CD8-positive, alpha-beta memory T cell (primary cell): ENCODE measurements at places on chromosomes 12 and 14.

DNA sequence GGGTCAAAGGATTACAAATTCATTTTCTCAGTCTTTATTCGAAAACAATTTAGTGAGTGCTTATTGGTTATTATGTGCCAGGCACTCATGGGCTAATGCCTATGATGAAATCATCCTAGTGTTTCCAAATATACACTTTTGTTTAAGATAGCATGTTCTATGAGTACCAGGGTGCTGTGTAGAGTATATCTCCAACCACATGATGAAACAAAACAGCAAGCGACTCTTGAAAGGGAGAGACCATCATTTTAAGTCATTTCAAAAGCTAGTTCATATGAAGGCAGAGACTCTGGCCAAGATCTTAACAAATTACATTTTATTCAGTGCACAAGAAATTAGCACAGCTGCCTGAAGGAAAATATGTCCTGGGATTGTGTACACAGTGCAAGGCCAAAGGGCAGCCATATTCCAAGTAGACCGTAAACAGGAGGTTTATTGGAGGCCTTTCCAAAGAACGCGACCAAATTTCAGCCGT, 204.2 kb downstream of the EFCAB11 start:
- no peak for DNase-seq

- no peak for DNase-seq
These were observed 19.0 kb downstream of the ZDHHC22 start for GRCh38 chr14:77122526-77123125.

DNA sequence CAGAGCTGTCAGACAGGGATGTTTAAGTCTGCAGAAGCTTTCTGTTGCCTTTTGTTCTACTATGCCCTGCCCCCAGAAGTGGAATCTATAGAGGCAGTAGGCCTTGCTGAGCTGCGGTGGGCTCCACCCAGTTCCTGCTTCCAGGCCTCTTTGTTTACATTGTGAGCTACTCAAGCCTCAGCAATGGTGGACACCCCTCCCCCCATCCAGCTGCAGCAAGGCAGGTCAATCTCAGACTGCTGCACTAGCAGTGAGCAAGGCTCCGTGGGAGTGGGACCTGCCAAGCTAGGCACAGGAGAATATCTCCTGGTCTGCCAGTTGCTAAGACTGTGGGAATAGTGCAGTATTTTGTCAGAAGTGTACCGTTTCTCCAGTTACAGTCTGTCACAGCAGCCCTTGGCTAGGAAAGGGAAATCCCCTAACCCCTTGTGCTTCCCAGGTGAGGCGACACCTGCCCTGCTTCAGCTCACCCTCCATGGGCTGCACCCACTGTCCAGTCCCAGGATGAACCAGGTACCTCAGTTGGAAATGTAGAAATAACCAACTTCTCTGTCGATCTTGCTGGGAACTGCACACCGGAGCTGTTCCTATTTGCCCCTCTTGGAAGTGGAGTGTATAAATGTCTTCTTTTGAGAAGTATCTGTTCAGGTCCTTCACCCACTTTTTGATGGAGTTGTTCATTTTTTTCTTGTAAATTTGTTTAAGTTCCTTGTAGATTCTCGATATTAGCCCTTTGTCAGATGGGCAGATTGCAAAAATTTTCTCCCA, 213.5 kb upstream of the SLC38A2 start:
- DNase-seq, result peak; percentile 41

DNA sequence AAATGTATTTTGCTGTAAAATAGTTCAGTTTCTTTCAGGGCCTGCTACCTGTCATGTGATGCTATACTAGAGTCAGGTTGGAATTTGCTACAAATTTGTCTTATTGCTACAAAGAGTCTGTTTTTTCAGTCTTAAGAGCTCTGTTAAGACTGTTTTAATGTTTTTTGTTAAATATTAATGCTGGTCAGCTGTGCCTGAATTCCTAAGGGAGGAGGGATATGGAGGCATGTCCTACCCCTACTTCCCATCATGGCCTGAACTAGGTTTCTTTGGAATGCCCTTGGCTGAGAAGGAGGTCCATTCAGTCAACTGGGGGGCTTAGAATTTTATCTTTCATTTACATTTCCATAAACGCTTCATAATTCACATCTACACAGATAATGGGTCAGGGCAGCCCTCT, 30.0 kb downstream of the IQSEC3 start:
- DNase-seq, result no peak

DNA sequence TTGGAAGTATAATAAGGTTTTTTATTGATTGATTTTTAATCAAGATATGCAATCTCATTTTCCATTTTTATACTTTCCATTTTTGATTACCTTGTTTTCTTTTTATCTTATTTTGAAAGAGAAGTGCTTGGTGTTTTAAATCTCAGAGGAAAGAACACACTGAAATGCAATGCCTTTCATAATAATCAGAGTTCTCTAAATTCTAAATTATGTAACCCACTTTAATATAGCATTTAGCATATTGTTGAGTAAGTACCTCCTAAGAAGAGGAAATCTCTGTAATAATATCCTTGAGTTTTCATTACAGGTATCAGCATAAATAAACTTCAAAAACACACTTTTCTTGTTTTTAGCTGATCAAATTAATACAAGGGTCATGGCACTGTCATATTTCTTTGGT, 96.9 kb downstream of the GTF2A1 start:
- DNase-seq, result no peak

DNA sequence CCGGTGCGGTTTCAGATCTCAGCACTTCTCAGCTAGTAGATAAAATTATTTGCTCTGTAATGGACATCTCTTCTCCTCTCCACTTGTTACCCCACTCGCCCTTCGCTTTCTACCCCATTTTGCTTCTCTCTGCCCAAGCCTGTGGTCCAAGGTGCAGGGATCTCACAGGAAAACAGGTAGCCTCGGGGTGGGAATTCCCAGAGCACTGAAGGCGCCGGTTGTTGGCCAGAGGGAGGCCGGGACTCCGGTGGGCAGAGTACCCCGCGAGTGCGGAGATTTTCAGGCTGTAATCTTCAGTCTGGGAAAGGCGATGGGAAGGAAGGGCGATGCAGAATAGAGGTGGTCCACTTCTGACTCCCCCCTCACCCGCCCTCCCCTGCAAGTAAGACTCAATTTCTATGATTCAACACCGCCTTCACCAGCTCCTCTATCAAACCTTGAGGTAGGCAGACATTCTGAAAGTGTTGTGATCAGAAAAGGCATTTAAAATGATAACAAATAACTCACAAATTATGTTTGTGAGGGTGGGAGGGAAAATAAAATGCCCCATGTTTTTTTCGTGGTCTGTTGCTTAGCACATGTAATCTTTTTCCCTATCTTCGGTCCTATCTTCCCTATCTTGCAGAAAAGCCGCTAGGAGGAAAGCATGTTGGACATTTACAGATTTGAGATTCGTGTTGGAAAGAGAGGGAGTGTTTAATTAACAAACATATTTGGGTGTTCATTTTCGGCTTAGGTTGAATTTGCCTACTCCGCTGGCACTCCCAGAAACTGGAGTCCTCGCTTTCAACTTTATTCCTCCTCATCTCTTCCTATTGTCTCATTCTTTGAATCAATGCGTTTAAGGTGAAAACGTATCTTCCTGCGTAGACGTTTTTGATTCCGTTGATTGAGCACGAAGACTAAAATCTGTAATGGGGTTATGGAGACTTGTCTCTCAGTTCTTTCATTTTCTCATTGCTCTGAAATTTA, 8.5 kb downstream of the FOXG1 start:
- DNase-seq, result no peak

GRCh38 chr14:46653031-46653755, 1.6 kb upstream of the RPL10L start:
- no peak for DNase-seq

DNA sequence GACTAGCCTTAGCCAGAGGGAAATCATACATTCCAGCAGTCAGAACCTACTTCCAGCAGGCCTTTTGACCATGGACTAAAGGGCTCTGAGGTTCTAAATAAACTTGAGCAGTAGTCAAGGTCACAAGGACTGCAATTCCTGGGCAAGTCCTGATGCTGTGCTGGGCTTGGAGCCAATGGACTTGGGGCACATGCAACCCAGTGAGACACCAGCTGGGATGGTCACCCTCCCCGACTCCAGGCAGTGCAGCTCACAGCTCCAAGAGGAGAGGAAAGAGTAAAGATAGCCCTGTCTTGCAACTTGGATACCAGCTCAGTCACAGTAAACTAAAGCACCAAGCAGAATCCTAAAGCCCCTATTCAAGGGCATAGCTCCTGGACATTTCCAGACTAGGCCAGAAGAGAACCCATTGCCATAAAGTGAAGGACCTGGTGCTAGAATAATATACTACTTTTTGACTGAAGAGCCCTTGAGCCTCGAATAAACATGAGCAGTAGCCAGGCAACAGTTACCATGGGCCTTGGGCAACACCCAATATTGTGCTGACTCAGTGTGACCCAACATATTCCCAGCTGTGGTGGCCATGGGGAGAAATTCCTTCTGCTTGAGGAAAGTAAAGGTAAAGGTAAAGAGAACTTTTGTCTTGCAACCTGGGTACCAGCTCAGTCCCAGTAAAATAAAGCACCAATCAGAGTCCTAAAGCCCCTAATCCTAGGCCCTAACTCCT, 226.2 kb upstream of the CLEC14A start:
- no peak for DNase-seq

DNA sequence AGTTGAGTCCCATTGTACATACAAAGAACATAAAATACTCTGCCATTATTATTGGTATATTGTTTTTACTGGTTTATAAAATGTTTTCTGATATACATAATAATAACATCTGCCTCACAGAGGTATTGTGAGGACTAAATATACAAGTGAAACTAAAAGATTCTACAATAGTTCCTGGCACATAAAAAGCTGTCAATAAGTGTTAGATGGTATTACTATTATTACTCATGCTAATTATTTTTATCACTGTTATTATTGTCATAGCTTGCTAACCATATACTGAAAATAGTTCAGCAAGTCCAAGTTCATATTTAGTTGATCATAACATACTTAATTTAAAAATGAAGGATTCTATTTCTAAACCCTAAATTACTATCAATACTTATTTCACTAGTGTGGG, 34.4 kb downstream of the BTG1 start:
- no peak for DNase-seq

DNA sequence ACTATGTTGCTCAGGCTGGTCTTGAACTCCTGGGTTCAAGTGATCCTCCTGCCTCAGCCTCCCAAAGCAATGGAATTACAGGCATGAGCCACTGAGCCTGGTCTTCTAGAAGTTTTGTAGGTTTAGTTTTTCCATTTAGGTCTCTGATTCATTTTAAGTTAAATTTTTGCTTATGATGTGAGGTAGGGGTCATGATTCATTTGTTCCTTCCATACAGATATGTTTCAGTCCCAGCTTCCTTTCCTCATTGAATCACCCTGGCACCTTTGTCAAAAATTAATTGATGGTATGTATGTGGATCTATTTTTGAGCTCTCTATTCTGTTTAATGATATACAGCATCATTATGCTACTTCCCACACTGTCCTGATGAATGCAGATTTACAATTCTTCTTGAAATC, 25.6 kb upstream of the CABP1 start:
- no peak for DNase-seq

DNA sequence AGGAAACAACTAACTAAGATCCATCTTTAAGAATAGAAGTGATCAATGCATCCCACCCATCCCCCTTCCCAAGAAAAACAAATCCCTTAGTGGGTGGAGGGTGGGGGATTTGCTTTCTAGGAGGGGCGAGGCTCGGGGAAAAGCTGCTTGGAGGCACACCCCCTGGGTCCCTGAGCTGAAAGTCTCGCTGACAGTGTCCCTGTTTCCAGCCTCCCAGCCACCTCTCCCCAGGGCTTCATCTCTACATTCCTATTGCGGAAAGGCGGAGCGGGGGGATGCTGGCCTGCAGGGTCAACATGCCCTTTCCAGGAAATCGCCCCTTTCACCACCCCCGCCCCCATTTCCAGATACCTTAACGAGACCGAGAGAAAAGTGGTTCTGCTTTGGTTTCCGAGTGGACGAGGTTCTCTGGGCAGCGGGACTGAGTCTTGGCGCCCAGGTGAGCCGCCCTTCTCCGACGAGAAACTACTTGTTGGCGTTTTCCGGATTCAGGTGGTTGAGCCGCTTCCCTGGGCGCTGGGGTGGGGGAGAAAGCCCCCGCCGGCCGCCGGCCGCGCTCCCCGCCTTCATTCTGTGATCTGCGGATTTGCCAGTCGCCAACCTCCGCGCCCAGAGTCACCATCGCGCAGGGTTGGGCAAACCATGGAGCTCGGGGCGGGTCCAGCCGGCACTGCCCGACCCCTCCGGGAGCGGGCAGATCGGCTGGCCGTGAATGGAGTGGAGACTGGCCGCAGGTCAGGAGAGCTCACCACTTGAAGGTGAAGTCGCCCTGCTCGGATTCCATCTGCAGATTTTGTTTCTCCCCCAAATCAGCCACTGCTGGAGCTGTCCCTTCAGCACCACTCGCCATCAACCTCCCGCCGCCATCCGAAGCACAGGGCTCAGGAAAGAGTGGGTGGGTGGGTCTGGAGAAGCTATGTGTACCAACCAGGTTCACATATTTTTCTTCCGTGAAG, 505 bp downstream of the KCNC2 start:
- no peak for DNase-seq

- peak; percentile 74 for DNase-seq
These were observed at the start of gene CKAP4 for GRCh38 chr12:106247674-106248311. TSS of gene CKAP4 (minus strand) at chr12:106248020. CDS start at chr12:106247851, 169 bp downstream.

DNA sequence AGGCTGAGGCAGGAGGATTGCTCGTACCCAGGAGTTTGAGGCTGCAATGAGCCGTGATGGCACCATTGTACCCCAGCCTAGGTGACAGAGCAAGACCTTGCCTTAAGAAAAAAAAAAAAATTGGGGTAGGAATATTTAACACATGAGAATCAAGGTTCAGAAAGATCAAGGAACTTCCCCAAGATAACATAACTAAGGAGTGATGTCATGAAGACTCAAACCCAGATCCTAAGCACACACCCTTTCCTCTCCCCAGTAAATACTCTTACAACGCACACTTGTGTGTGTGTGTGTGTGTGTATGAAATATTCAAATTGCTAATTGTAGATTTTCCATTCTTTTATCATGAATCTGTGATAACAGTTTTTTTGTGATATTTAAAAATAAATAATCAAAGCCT, 90.6 kb upstream of the NUDT4 start:
- DNase-seq, result no peak

DNA sequence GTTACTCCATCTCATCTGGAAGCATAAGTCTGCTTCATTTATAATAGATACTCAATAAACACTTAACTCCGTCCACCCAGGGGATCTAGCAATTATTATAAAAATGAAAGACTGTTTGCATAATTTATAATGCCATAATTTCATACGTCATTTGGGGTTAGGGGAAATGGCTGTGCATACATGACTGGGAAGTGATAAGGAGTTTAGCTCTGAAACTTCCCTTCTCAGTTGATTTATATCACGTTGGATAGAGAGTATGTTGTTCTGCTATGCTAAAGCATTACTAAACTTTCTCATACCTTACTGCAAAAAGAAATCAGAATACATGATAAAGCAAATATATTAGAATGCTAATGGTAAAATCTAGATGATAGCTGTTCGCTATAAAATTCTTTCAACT, 90.4 kb upstream of the DYNC1H1 start:
- no peak for DNase-seq

- no peak for DNase-seq
These were observed 9.3 kb upstream of the TAS2R46 start for GRCh38 chr12:11071414-11071813.

GRCh38 chr12:122385171-122386016, 37.1 kb downstream of the CLIP1 start:
- DNase-seq, result no peak
